ENCODE measurements at places on chromosomes 6 and 20.

- no peak for DNase-seq
Measured at GRCh38 chr6:169162752-169163407, 90.8 kb downstream of the THBS2 start.

- no peak for DNase-seq
Measured at GRCh38 chr20:25207960-25208534, 12.5 kb downstream of the ENTPD6 start.

- DNase-seq: no peak
Measured at GRCh38 chr6:137856138-137856898, 10.7 kb upstream of the TNFAIP3 start.

GRCh38 chr6:146916435-146917025, 287.7 kb upstream of the STXBP5 start:
- DNase-seq: no peak

- DNase-seq: no peak
Measured at GRCh38 chr6:397604-398003, 6.1 kb downstream of the IRF4 start.

GRCh38 chr6:37306624-37307222, 47.1 kb upstream of the RNF8 start:
- DNase-seq: no peak

GRCh38 chr6:133951227-133951626, 1.8 kb upstream of the TBPL1 start:
- DNase-seq: no peak

DNA sequence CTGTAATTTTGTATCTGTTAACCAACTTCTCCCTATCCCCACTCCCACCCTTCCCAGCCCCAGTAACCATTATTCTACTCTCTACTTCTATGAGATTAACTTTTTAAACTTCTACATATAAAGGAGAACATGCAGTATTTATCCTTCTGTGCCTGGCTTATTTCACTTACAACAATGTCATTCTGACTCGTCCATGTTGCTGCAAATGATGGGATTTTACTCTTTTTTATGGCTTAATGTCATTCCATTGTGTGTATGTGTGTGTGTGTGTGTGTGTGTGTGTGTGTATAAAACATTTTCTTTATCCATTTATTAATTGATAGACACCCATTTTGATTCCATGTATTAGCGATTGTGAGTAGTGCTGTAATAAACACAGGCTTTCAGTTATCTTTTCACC, 76.1 kb downstream of the COL19A1 start:
- no peak for DNase-seq

DNA sequence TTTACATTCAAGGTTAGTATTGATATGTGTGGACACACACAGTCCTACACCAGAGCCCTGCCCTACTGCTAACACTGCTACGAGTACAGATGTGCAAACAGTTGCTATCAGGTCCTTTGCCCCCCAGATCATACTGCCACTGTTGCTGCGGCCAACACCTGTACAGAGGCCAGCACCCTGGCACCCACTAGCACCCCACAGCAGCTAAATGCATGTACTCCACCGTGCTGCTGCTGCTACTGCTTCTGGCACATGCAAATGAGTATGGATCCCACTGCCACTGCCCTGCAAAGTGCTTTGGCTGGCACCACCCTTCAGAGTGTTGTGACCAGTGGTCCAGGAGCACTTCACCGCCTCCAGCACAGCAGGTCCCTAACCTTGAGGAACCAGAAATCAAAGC, 621.9 kb downstream of the GRIK2 start:
- DNase-seq: no peak

GRCh38 chr6:13709689-13710551, 1.7 kb downstream of the RANBP9 start:
- DNase-seq: no peak

- DNase-seq: no peak
Measured at GRCh38 chr6:97668716-97669115, 385.7 kb upstream of the MMS22L start.

DNA sequence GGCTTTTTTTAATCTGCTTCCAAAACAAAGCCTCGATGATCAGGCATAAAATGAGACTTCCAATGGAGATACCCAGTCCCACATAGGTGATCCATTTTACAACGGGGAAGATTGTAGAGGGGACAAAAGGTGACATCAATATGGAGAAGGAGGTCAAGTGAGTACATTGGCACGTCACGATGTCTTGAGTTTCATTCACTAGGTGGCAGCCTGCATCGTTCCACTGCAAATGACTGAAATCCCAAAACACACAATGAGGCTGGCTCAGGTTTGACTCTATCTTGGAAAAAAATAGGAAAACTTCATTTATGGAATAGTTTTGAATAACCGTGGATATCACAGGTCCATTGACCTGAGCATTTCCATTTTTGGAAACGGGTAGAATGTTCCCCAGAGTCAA, 32.5 kb downstream of the ADGRF1 start:
- no peak for DNase-seq

- no peak for DNase-seq
Measured at GRCh38 chr20:62316331-62317166, 13.8 kb downstream of the ADRM1 start.

DNA sequence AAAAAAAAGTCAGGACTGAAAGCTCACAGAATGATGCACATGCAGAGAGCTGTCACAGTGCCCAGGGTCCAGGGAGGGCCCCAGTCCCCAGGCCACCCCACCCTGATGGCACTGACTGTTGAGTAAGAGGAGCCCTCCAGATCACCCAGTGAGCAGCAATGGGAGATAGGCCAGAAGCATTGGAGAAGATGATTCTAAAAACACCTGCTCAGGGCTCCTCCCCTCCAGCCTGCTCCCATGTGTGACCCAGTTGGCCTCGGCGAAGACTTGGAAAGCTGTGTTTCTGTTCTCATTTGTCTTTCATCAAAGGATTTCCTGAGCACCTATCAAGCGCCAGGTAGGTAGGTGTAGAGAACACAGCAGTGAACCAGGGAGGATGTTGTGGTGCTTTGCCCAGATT, 43.9 kb upstream of the DSN1 start:
- no peak for DNase-seq

- DNase-seq: no peak
Measured at GRCh38 chr20:54190217-54190616, 16.4 kb upstream of the CYP24A1 start.

GRCh38 chr6:133207754-133208153, 33.4 kb upstream of the EYA4 start:
- DNase-seq: no peak

- no peak for DNase-seq
Measured at GRCh38 chr6:130717657-130718056, 109.5 kb upstream of the SMLR1 start.

- DNase-seq: no peak
Measured at GRCh38 chr20:63627751-63628245, 897 bp upstream of the GMEB2 start.

DNA sequence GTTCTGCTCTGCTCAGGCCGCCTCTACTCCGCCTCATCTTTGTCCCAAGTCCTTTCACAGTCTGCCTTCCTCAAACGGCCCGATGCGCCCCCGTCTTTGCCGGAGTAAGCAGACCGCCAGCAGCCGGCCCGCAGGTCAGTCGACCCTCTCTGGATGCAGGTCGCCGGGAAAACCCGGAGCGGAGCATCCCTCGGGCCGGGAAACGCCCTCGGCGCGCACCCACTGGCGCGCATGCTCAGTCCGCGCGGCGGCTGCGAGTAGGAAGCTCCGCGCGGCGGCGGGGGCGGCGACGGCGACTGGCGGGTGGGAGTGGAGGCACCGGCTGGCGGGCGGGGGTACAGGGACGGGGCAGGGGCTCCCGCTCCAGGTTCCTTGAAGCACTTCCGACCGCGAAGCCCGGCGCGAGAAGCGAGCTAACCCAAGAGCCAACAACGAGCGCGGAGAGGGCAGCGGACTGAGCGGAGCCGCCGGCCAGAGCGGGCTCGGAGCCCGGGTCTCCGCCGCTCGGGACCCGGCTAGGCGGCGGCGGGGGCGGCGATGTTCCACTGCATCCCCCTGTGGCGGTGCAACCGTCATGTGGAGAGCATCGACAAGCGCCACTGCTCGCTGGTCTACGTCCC, at the start of gene LRRC1:
LRRC1 (plus strand) TSS at position 286 of the 620 bp plus-strand sequence; CDS start at position 538, 252 bp downstream.
- peak; percentile 81 for DNase-seq

DNA sequence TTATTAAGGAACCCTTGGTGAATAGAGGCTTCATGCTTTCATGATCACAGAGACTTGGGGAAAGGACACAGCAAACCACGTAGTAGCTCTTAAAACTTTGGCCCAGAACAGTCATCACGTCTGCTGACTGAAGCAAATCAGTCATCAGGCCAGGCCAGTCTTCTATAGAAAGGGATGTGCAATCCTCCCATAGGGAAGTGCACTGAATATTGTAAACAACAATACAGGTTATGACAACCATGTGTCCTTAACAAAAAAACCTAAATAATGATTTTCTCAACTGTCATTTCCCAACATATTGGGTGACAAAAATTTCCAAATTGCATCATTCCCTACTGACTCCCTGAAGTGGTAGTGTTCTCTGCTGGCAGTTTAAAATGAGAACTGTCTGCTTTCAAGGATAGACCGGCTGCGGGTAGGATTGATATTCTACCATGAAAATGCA, 388.2 kb upstream of the CITED2 start:
- no peak for DNase-seq
